ENCODE measurements at places on chromosomes 6 and 20. TPM values are rescaled to one million over a fixed set of nuclear protein-coding genes. Genes with fewer than 3 reads are reported as not detected.

Gene RBBP8NL
- not detected for total RNA-seq

Gene KIAA1755
- not detected for total RNA-seq

Gene BYSL
- total RNA-seq, result 43.8 TPM

Gene KCNQ5
- 5.0 TPM for total RNA-seq

GRCh38 chr6:107114926-107115694, at the start of gene BEND3:
TSS of gene BEND3 (minus strand) at chr6:107115515. CDS start at chr6:107099285, 16,230 bp downstream.
- DNase-seq, result no peak

GRCh38 chr20:64177787-64178186, 13.5 kb downstream of the MYT1 start:
- DNase-seq, result no peak

GRCh38 chr6:7390226-7390878, 744 bp downstream of the RIOK1 start:
- DNase-seq, result no peak

GRCh38 chr6:1597924-1598323, 11.8 kb upstream of the FOXC1 start:
- no peak for DNase-seq

- DNase-seq, result no peak
These were observed at the start of gene RFX6 for GRCh38 chr6:116876635-116877611. TSS of gene RFX6 (plus strand) at chr6:116877242. CDS start at chr6:116877276, 34 bp downstream.

DNA sequence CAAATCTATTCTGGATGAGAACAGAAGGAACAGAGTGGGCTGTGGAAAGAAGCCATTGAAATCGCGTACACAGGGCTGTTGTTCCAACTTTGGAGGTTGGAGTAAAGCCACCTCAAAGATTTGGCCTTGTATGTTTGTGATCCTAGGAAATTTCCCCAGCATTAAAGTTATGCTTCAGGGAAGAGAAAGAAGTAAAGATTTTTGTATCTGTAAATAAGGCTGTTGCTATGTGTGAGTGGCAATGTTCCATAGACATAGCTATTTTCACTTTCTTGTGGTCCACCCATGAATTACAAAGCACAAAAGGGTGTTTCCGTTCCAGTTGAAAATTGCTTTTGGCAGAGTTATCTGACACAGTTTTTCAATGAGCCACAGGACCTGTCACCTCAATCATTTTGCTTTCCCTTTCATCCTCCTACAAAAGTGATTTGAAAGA, 321.3 kb downstream of the TFAP2B start:
- DNase-seq, result no peak
